ENCODE measurements at places on chromosomes 13 and 19.
A peak's percentile ranks its signal among the peaks of the same experiment; 100 is the strongest.

GRCh38 chr19:8401981-8402411 lies 11.1 kb upstream of the MARCHF2 start:
- no peak for DNase-seq

GRCh38 chr19:14661372-14661924 lies 13.2 kb downstream of the ADGRE3 start:
- no peak for DNase-seq

- no peak for DNase-seq
Observed at GRCh38 chr13:80363890-80364503, 23.1 kb upstream of the SPRY2 start.

GRCh38 chr13:74246487-74246886 lies 112.3 kb upstream of the KLF12 start:
- peak; percentile 28 for DNase-seq

DNA sequence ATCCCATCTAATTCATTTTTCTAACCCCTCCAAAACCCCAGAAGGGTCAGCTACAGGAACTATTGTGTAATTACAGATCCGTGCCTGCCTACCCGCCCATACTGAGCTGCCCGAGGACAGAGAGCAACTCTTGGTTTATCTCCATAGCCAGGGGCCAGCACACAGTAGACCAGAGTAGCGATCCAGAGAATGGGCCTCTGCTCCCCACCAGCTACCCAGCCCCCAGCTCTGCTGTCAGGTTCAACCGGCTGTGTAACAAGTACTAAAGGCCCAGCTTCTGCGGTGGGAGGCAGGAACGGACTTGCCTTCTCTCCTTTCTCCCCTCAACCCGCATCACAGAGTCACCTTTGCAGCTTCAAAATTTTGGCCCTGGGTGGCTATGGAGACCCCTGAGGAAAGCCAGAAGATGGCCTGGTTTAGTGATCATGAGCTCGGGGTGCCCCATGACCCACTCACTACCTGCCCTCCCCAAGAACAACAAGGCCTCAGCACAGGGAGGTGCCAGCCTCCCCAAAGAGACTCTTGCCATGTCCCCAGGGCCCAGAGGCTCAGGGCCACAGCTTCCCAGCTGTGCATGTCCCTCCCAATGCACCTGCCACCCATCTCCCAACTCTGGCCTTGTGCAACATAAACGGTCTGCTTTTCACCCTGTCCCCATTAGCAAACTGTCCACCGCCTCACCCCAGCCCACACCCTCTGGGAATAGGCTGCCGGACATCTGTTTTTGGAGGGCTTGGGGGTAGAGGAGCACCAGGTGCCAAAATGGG lies 5.7 kb downstream of the CALM3 start:
- DNase-seq: no peak

- DNase-seq: no peak
Observed at GRCh38 chr13:111632906-111633305, 312.5 kb downstream of the TEX29 start.

GRCh38 chr13:97521726-97522125 lies 87.8 kb downstream of the RAP2A start:
- no peak for DNase-seq

Data from activated CD4-positive, alpha-beta T cell treated with anti-CD3 and anti-CD28 coated beads, Interleukin-2, amount 50 U/mL, for 4 hours (primary cell).